ENCODE measurements at places on chromosomes 16 and 17. TPM values are rescaled to one million over a fixed set of nuclear protein-coding genes. Genes with fewer than 3 reads are reported as not detected.

HYDIN gene
- total RNA-seq: 5.9 TPM

WNT3 gene
- 1.7 TPM for total RNA-seq

ZPBP2 gene
- not detected for total RNA-seq

MEFV gene
- not detected for total RNA-seq

HSPB9 gene
- total RNA-seq: 0.12 TPM

SLC38A8 gene
- not detected for total RNA-seq

TNFRSF13B gene
- total RNA-seq: not detected

SLFN14 gene
- not detected for total RNA-seq

CD7 gene
- not detected for total RNA-seq

EME1 gene
- total RNA-seq: 26.6 TPM

DRC3 gene
- total RNA-seq: 0.81 TPM

AIPL1 gene
- total RNA-seq: 0.37 TPM

GFOD2 gene
- 13.2 TPM for total RNA-seq

GLIS2 gene
- 1.3 TPM for total RNA-seq

SLC16A6 gene
- 0.09 TPM for total RNA-seq

HSD11B2 gene
- 1.6 TPM for total RNA-seq

CDT1 gene
- total RNA-seq: 7.8 TPM

ABCA10 gene
- 0.21 TPM for total RNA-seq

MYH1 gene
- total RNA-seq: not detected

CA4 gene
- total RNA-seq: 14.1 TPM

FN3K gene
- 4.0 TPM for total RNA-seq

GRCh38 chr17:46266656-46267544, 28.0 kb upstream of the LRRC37A start:
- peak; percentile 97 for DNase-seq

DNA sequence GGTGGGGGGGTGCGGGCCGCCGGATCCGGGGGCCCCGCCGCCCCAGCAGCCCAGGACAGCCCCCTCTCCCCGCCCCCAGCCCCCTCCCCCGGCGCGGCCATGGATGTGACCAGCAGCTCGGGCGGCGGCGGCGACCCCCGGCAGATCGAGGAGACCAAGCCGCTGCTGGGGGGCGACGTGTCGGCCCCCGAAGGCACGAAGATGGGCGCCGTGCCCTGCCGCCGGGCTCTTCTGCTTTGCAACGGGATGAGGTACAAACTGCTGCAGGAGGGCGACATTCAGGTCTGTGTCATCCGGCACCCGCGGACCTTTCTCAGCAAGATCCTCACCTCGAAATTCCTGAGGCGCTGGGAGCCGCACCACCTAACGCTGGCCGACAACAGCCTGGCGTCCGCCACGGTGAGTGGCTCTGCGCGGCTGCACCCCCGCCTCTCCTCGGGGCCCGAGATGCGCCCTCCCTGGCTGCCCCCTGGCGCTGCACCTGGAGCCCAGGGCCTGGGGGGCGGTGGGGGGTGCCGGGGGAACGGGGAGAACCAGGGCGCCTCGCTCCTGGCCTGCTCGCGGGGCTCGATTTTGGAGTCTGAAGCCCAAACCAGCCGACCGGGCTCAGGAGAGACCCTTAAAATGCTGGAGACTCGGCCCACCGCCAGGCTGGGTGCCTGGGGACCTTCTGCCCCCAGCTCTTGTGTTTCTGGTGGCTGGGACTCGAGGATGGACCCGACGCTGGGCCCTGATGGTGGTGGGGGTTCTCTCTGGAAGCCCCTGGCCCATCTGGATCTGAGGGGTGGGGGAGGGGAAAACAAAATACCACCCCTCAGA, 744 bp downstream of the CMIP start:
- DNase-seq: peak; percentile 66

- no peak for DNase-seq
Measured at GRCh38 chr16:56970934-56971767, 9.4 kb downstream of the CETP start.

DNA sequence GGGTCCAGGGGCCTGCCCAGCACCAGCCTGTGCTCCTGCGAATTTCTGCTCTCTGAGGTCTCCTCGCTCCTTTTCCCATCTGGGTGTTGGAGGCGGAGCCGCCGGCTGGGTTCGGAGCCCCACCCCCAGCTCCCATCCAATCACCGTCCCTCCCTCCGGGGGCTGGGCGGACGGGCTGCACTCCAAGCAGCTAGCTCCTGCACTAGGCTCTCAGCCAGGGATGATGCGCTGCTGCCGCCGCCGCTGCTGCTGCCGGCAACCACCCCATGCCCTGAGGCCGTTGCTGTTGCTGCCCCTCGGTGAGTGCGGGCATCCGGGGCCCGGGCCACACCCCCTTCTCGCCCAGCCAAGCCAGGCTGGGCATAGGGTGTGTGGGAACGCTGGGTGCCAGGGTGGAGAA, at the start of gene NRN1L:
NRN1L (plus strand) TSS at position 202 of the 400 bp plus-strand sequence; CDS start at position 221, 19 bp downstream.
- DNase-seq: peak; percentile 94

- DNase-seq: no peak
Measured at GRCh38 chr17:45388604-45389325, 43.9 kb downstream of the ARHGAP27 start.

DNA sequence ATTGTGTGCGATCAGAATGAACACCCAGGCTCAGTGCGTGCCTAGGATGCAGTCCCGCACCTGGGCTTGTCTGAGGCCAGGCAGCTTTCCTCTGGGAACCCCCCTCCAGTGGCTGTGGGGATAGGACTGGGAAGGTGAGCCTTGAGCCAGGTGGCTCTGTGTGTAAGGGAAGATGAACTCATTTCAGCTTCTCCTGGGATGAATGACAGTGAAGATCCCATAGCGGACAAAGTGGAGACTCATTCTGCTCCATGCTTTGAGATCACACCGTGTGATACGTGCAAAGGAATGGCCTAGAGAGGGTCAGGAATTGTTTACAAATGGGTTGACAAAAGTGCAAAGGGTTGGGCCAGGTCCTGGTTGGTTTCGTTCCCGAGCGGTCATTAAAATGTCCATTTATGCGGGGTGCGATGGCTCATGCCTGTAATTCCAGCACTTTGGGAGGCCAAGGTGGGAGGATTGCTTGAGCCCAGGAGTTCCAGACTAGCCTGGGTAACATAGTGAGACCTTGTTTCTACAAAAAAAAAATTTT, 15.8 kb downstream of the GPRC5C start:
- no peak for DNase-seq

DNA sequence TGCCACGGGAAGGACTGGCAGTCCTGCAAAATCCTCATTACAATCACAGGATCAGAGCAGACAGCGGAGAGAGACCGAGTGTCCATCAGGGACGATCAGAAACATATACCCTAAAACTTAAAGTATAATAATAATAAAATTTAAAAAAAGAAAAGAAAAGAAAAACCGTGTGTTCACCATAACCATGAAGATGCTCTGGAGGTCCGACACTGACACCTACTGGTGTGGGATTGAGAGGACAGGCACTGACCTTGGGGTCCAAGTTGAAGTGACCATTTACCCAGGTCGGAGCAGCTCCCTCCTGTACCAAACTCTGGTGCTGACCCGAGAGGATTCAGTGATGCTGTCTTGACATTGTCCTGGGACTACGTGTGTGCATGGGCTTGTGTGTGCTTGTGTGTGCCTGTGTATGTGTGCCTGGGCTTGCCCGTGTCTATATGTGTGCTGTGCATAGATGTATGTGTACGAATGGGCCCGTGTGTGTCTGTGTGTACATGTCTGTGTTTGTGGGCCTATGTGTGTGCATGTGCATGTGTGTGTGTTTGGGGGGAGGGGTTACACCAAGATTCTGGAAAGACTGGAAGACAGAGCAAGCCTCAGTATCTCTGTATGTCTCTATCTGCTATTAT, 10.0 kb upstream of the CD300LD start:
- peak; percentile 53 for DNase-seq

GRCh38 chr17:37756051-37756450, 11.2 kb upstream of the HNF1B start:
- DNase-seq: no peak

GRCh38 chr16:66381585-66382170, 15.2 kb downstream of the CDH5 start:
- DNase-seq: no peak

DNA sequence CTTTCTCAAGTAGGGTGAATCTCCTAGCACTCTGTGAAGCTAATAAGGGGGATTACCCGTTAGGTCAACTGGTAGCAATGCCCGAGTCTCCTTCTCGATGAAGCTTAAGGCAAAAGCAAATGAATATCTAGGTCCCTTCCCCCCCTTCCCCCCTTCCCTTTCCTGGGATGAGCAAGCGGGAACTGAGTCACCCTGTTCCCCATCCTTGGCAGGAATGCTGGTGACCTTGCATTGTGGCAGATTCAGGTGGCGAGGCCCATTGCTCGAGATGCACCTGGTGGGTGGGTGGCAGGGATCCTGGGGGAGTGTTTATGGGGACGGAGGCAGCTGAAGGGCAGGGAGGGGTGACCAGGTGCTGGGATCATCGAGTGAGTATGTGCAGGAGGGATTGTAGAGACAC, 7.1 kb downstream of the NXPH3 start:
- DNase-seq: no peak

GRCh38 chr17:69869667-69870066, 205.4 kb upstream of the KCNJ16 start:
- no peak for DNase-seq

GRCh38 chr17:31385428-31386285, 5.8 kb upstream of the RAB11FIP4 start:
- no peak for DNase-seq

DNA sequence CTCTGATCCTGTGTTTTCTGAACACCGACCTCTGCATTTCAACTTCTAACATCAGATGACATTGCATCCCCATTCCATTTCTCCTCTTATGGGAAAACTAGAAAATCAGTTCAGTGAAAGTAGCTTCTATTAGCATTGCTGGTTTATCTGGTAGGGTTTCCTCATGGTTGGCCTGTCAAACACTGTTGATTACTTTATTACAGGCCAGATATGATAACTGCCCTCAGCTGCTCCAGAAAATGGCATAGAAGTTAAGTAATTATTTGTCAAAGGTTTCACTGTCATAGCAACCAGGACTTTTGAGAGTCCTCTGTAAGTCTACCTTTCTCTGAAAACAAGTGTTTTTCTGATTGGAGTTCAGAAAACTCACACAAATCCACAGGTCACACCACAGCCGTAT, 3.0 kb downstream of the GFOD2 start:
- no peak for DNase-seq

DNA sequence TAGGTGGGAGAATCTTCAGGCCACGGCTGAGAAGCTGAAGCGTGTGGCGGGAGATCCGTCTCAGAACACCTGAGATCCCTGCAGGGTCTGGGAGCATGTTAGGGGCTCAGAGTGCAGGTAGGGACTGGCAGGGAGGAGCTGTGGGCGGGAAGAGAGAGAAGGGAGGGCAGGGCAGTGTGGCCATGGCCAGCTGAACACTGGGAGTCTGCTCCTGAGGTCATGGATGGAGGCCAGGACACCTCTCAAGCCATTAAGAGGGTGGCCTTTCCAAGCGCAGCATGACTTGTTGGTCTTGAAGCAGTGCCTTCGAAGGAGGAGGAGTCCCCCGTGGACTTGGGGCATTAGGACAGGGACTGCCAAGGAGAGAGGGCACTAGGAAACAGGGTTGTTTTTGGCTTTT, 23.7 kb downstream of the NAA60 start:
- DNase-seq: no peak

DNA sequence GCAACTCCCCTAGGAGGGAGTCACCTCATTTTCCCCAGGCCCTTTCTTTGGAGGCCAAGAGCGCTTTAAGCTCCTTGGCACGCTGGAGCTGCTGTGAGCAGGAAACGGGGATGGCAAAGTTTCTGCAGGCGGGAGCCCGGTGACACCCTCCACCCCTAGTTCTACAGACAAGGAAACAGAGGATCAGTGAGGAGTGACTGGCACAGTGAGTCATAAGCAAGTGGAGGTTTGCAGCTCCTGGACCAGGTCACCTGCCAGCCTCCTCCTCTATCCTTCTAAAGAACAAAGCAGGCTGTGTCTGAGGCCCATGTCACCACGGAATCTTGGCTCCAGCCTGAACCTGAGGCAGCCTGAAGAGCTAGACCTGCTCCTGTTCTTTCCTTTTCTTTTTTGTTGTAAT, 141.9 kb downstream of the TMEM132E start:
- no peak for DNase-seq

- DNase-seq: no peak
Measured at GRCh38 chr17:34386343-34386696, 23.3 kb upstream of the CCL1 start.

- DNase-seq: no peak
Measured at GRCh38 chr16:90047714-90048346, 28.6 kb upstream of the DBNDD1 start.

GRCh38 chr16:75087375-75087979, 29.1 kb downstream of the LDHD start:
- no peak for DNase-seq

DNA sequence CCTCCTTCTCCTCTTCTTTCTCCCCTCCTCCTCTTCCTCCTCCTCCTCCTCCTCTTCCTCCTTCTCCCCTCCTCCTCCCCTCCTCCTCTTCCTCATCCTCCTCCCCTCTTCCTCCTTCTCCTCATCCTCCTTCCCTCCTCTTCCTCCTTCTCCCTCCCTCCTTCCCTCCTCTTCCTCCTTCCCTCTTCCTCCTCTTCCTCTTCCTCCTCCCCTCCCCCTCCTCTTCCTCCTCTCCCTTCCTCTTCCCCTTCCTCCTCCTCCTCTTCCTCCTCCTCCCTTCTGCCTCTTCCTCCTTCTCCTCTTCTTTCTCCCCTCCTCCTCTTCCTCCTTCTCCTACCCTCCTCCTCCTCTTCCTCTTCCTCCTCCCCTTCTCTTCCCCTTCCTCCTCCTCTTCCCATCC, 5.1 kb upstream of the PITPNM3 start:
- DNase-seq: no peak

- DNase-seq: no peak
Measured at GRCh38 chr16:47644166-47644565, 183.0 kb downstream of the PHKB start.

- DNase-seq: no peak
Measured at GRCh38 chr17:73338566-73339197, 26.9 kb upstream of the CDC42EP4 start.

DNA sequence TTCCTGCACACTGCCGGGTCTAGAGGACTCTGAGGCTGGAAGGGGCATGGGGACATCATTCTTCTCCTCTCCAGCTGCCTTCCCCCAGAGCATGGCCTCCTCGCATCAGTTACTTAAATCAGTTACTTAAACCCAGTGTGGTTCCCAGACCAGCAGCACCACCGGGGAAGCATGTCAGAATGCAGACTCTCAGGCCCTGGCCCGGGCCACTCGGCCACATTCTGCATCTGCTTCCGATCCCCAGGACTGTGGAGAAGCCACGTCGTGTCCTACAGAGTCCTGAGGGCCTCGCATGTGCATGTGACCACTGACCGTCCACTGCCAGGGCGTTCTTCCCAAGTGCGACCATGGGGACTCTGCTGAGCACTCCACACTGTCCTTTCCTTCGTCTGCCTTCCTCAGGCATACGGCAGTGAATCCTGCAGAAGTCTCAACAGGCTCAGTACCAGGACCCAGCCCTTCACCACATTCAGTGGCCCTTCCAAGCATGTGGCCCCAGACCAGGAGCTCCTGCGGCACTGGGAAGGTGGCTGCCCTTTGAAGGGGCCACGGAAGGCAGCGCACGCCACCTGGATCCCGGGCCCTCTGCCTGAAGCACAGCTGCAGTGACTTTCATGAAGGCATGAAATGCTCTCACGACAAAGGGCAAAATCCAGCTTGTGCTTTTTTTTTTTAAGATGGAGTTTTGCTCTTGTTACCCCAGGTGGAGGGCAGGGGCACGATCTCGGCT, 46.9 kb upstream of the RASD1 start:
- no peak for DNase-seq

GRCh38 chr17:31068291-31068690, 26.5 kb upstream of the NF1 start:
- DNase-seq: peak; percentile 42
